ENCODE measurements at places on chromosomes 5 and 9.
A peak's percentile ranks its signal among the peaks of the same experiment; 100 is the strongest.

GRCh38 chr5:124398460-124398859, 348.0 kb downstream of the ZNF608 start:
- DNase-seq, result no peak

GRCh38 chr5:158026304-158027031, 167.5 kb upstream of the CLINT1 start:
- DNase-seq, result no peak

DNA sequence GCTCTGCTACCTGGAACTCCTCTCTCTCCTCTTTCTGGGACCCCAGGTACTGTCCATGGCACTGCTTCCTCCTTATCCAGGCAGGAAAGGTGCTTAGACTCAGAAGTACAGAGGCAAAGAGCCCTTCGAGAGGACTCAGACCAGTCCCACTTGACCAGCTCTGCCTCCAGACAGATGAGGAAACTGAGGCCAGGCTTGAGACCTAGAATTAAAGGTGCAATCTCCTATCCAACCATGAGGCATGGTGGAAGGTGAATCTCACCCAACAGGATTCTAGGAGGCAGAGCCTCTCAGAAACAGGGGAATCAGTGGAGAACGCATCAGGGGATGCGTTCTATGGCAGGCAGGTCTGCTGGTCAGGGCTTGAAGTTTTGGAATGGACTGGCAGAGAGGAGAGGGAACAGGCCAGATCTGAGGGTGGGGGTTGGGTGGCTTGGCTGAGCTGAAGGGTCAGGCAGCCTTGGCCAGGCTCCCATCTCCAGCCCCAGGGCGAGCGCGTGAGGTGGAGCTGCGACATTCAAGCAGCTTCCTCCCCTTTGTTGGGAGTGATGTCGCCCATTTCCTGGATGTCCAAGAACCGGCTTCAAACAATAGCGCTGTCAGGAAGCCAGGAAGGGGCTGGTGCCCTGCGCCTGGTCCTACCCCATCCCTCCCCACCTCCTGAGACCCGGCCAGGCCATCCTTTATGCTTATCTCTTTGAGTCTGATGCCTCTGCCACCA, 26.2 kb downstream of the NDUFA8 start:
- DNase-seq, result no peak

- DNase-seq, result no peak
These were observed 16.7 kb downstream of the IFNB1 start for GRCh38 chr9:21060919-21061561.

GRCh38 chr9:121622387-121623203, 28.8 kb upstream of the DAB2IP start:
- no peak for DNase-seq

- DNase-seq, result peak; percentile 39
These were observed 593 bp downstream of the BRD3OS start for GRCh38 chr9:134025606-134026541.

All from CD4-positive, alpha-beta T cell treated with Interleukin-4 for 1 hour (primary cell).